ENCODE measurements at places on chromosomes 16 and 17. TPM values are rescaled to one million over a fixed set of nuclear protein-coding genes. Genes with fewer than 3 reads are reported as not detected.
A peak's percentile ranks its signal among the peaks of the same experiment; 100 is the strongest.

GRCh38 chr17:61966191-61966590 is 38.4 kb upstream of the INTS2 start:
- DNase-seq = no peak

Gene KCNH4
- 0.18 TPM for total RNA-seq

- DNase-seq = no peak
These were observed 75.7 kb upstream of the CACNG3 start for GRCh38 chr16:24180451-24180850.

GRCh38 chr17:81328978-81329926 is 34.1 kb upstream of the SLC38A10 start:
- DNase-seq = peak; percentile 81

DNA sequence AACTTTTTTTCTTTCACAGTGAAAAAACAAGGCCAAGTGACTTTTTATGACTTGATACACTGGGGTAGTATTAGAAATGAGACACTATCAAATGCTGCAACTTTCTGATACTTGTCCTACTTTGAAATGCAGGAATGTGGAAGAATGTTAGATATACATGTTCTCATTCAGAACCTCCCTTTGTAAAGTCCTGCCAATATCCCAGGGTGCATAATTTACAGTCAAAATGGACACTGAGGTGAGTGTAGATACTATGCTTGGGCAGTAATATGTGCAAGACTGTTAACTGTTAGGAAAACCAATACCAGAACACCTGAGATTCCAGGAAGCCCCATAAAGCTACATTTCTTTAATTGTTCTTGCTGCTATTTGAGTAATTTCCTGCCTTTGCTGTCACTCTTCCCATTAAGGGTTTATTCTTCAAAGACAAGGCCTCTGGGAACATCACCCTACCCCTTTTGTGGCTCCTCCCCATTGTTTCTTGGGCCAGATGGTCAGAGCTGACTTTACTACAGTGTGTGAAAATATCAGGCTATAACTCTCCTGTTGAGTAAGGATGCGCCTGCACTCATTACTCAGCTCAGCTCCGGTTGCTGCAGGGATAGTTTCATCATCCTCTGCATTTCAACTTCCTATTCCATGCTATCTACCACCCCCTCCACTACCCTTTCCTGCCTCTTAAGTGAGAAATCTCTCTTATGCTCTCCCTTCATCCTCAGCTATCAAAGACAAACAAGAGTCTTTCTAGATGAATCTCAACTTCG is 48.7 kb downstream of the TMEM100 start:
- no peak for DNase-seq

DNA sequence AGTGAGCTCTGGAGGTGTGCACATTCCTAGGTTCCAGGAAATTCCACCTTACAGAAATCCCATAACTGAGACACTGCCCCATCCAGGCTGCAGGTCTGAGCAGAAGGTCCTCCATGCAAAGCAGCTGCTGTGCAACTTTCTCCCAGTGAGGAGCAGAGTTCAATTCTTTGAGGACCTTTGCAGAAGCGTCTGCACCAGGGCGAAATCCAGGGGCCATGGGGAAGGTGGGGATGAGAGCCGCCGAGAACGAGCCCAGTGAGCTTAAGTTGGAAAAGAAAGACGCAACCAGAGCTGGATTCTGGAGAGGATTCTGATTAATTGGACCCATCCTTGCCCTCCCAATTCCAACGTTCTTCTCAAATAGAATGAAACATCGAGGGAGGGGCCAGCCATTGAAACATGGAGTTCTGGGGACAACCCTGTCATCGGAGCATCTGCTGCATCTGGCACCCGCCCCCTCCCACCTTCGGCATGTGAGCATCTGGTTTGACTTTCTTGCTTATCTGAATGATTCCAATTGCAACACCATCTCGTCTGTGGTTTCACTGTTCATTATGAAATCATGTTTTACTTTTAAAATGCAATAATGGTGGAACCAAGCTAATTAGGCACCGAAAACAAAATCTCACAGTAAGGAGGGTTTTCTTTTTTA is 190.6 kb upstream of the FOXF1 start:
- no peak for DNase-seq

Gene SCGB1C2
- not detected for total RNA-seq

DNA sequence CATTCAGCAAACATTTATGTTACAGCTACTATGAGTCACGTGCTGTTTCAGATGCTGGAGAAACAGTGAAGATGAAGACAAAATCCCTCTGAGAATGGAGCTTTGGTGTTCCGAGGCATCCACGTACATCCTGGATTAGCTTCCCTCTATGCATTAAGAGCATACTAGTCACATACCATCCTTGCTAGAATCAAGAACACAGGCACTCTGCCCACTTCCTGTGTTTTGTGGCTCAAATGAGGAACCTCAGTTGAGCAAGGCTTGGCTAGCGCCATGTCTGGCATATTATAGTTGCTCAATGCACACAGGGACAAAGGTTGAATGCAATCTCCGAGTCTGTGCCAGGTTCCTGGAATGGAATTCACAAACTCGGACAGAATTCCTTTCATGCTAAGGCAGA is 297.5 kb downstream of the XYLT1 start:
- DNase-seq = no peak

GRCh38 chr17:8776881-8777280 is 18.5 kb upstream of the SPDYE4 start:
- no peak for DNase-seq

DNA sequence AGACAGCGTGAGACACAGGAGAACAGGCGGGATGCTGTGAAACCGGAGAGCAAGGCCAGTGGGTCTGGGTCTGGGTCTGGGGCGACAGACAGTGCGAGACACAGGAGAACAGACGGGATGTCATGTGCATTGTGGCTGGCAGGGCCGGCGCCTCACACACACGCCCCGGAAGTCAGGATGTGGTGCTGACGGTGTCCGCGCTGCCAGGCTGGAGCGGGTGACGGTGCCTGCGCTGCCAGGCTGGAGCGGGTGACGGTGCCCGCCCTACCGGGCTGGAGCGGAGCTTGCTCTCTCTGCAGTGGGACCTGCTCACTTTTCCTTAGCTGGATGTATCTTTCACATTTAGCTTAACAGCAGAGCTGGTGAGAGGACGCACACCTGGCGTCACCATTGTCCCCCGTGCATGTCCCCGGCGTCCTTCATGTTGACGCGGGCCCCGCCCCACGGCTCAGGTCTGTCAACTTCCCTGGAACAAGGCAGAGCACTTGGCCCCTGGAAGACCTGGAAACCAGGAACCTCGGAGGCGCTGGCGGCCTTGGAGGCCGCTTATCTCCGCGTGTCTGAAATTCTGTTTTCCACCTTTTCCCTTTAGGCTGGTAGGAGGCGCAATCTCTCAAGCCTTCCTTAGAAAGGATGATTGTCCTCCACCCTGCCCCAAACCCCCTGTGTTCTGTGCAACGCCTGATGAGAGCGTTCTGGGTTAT is 43.0 kb upstream of the ZNF750 start:
- DNase-seq = no peak

Gene CDK3
- total RNA-seq = 36.5 TPM
